ENCODE measurements at places on chromosomes 12 and 14.

GRCh38 chr12:12817616-12818015, 4.5 kb downstream of the DDX47 start:
- DNase-seq, result peak; percentile 72

DNA sequence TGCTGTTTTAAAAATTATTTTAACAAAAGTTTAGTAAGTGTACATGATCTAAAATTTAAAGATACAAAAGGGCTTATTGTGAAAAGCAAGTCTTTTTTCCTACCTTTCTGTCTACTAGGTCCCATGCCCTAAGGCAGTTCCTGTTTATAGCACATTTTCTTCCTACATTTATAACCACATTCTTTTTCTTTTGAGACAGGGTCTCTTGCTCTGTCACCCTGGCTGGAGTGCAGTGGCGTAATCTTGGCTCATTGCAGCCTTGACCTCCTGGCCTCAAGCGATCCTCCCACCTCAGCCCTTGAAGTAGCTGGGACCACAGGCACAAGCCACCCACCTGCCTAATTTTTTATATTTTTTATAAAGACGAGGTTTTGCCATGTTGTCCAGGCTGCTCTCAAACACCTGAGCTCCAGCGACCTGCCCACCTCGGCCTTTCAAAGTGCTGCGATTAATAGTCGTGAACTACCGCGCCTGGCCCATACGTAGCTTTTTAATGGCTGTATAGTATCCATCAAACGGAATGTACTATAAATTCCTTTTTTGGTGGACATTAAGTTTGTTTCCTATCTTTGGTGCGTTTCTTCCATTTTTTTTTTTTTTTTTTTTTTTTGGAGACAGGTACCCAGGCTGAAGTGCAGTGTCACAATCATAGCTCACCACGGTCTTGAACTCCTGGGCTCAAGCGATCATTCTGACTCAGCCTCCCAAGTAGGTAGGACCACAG, 20.9 kb downstream of the FRS2 start:
- DNase-seq, result no peak

- no peak for DNase-seq
Measured at GRCh38 chr12:51265024-51265423, 5.2 kb downstream of the SMAGP start.

DNA sequence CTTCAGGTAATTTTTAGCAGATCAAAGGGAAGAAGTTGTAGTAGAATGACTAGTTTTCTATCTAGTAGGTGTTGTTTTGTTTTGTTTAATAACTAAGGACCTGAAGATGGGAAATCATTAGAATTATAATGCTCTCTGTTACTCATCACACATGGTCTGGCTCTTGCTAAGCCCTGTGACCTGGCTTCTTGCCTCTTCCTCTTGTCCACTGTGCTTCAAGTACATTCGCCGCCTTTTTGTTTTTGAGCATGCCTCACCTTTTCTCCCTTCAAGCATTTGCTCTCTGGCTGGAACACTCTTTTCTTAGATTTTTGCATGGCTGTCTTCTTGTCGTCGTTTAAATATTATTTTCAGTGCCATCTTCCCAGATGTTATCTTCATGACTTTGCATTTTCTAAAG, 47.7 kb downstream of the DAAM1 start:
- DNase-seq, result no peak

DNA sequence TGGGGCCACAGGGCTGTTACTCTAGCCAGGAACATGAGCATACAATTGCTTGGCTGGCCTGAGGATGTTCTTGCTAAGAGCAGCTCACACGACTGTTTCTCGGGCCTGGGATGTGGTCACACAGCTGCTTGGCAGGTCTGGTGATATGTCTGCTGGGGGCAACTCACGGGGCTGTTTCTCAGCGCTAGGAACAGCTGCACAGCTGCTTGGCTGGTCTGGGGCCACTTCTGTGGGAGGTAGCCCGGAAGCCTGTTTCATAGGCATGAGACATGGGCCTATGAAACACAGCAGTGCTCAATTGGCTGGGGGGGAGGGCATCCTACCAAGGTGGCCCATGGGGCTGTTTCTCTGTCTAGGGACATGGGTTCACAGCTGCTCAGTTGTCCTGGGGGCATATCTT, 73.4 kb upstream of the DDHD1 start:
- no peak for DNase-seq

- no peak for DNase-seq
Measured at GRCh38 chr14:105492031-105492970, 1.3 kb downstream of the TEDC1 start.

- no peak for DNase-seq
Measured at GRCh38 chr14:69268763-69269162, 8.8 kb downstream of the GALNT16 start.

GRCh38 chr12:28966046-28966780, 182.9 kb upstream of the FAR2 start:
- DNase-seq, result no peak

- DNase-seq, result no peak
Measured at GRCh38 chr14:93923626-93924025, 3.5 kb upstream of the FAM181A start.

DNA sequence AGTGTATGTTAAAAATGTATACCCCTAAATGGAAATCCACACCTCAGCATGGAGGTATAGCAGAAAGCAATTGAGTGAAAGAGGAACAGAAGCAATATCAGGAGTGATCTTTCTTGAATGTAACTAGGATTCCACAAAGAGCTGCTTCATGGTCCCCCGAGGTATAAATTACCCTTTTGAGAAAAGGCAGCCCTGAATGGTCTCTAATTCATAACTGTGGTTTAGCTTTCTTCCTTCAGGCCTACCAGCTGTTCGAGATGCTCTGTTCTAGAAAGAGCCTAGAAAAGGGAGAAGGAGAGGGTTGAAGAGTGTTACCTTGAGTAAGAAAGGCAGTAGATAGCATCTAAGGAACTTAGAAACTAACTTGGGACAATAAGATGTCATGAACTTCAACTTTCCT, 42.9 kb upstream of the CSRNP2 start:
- DNase-seq, result no peak

DNA sequence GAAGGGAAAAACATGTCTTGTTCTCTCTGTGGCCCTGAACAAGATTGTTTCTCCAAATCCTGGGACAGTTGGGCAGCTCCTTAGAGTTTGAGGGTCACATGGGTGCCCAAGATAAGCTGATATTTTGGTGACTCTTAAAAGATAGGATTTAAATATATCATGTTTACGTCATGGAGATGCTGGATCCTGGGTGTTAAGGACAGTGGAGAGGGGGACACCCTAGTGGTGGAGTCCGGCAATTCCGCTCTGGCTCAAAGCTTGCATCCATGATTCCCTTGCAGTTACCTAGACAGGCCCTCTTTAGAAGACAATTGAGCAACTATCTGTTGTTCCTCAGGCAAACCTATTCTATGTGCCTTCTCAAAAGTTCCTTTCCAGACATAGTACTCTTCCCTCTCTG, 101.8 kb downstream of the CMKLR1 start:
- DNase-seq, result no peak

GRCh38 chr14:39712293-39712999, 280.2 kb upstream of the FBXO33 start:
- DNase-seq, result no peak

- no peak for DNase-seq
Measured at GRCh38 chr14:63147018-63147417, 57.2 kb upstream of the RHOJ start.

DNA sequence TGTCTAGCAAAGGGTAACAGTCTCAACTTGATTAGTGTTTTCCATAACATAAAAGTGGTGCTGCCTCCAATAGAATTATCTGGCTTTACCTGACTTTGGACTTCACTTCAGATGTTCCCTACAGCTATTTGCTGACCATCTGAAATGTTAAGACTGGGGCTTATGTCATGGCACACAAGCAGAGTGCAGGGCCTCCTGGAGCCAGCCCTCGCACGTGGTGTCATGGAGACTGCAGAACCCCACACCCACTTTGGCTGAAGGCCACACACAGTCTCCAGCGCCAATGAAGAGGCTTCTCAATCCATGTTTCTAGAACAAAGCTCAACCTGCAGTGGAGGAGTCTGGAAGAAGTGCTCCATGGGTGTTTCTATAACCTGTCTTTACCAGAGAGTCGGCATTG, 169.6 kb upstream of the FRMD6 start:
- no peak for DNase-seq

DNA sequence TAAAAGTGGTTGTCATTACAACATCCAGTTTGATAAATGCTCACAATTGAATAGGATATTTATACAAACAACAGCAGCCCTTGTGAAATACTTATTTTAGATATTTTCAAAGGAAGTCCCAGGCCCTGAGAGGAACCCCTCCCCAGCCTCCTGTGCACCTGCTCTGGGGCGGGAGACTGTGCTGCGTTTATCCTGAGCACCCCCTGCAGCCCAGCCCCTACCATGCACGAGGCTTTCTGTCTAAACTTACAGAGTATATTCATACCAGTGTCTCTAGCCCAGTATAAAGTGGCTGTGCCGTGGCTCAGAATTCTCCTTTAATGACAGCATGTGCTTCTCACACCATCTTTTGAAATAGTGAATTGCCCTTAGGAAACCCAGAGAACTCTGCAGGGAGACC, 1084.3 kb downstream of the TMEM121 start:
- DNase-seq, result no peak

DNA sequence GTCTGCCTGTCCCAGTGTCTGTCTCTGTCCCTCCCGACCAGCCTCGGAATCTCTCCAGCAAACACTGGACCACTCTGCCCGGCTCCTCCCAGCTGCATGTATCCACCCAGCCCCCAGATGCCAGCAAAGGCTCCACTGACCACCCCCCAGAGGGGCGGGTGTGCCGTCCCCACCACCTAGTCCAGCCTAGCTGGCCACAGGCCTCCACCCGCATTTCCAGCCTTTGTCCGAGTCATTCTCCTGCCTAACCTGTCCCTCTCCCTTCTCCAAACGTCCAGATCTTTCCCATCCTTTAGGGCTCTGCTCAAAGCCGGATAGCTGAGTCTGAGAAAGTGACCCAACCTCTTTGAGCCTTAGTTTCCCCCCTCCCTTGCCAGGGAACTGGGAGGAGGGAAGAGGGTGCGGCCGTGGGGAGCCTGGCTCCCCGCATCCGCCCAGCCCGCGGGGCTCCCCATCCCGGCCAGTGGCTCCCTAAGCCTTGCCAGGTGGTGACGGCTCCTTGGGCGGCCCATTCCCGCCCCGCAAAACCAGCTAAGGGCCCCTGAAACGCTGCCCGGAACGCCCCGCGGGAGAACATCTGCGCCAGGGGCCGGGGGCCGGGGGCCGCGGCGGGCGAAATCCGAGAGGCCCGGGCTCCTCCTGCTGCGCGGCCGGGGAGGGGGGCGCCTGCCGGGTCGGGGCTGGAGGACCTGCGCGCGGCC, 34.6 kb upstream of the ANKRD9 start:
- no peak for DNase-seq
